ENCODE measurements at places on chromosomes 7 and 10. TPM values are rescaled to one million over a fixed set of nuclear protein-coding genes. Genes with fewer than 3 reads are reported as not detected.

Gene RNF133
- not detected for polyA plus RNA-seq

DNA sequence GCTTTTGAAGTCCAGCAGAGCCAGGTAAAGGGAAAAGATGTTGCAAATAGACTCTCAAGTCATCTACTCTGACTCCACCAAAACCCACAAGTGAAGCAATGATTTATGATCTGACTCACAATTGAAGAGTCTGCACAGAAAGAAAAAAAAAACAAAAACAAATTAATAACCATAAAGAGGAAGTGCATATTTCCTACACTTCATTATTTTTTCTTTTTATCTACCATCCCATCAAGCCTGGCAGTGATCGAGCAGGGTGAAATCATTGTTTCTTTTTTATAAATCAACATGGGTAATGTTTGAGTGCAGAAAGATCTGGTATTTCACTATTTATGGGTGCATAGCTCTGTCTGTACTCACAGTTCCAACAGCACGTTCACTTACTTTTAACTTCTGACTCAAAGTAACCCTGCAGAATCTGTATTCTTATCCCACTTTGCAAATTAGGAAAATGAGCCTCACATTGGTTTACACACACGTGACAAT is 829.0 kb downstream of the TNS3 start:
- DNase-seq, result no peak

GRCh38 chr7:30464231-30464671 is 14.3 kb downstream of the NOD1 start:
- DNase-seq, result no peak

DNA sequence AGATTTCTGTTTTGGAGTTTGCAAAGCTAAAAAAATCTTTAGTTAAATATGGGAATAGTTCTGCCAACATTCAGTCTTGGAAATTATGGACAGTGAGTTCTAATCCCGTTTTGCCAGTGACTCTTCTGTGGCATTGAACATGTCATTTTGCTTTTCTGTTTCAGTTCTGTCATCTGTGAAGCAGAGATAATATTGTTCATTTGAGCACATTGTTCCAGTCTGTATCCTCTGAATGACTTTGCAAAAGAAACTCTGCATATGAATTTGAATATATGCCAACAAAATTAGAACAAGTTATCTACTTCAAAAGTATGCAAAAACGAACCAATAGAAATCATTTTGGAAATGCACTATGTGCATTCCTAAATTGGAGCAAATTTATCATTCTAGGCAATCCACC is 746.0 kb upstream of the POT1 start:
- DNase-seq, result peak; percentile 6

Gene FRA10AC1
- 10.0 TPM for polyA plus RNA-seq

GRCh38 chr10:1406967-1407945 is 330.1 kb downstream of the ADARB2 start:
- no peak for DNase-seq

GRCh38 chr10:22992621-22993020 is 64.8 kb downstream of the ARMC3 start:
- no peak for DNase-seq

DNA sequence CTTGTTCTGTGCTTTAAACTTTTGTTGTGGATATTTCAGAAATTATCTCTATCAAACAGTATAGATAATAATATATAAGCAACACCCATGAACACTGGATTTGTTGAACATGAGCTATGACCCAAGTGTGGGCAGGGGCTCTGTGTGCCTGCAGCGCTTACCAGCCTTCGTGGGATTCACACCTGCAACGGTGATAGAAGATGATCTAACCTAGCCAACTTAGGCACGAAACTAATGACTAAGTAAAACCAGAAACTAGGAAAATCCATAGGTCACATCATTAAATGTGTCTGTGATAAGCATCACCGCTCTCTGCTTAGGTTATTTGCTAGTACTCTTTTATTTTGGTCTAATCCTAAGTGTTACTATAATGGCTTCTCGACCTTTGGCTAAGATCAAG is 18.0 kb downstream of the SPAG6 start:
- no peak for DNase-seq

GRCh38 chr7:51240868-51241267 is 75.7 kb downstream of the COBL start:
- DNase-seq, result no peak

GRCh38 chr10:1715821-1716220 is 21.5 kb downstream of the ADARB2 start:
- no peak for DNase-seq

DNA sequence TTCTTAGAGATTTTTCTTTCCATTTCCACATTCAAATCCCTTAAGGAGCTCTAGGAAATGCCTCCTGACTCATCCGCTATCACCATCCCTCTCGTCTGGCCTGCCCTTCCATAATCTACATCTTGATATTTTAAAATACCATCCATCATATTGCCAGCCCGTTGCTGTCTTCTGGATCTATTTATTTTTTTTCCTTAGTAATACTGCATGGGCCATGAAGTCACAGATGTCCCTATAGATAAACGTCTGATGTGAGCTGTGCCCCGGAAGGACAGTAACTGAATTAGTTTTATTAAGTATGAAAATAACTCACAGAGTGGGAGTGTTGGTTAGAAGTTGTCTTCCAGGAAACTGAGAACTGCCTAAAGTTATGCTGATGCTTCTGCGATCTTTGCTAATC is 76.2 kb downstream of the KLF6 start:
- no peak for DNase-seq

Gene BICC1
- polyA plus RNA-seq, result 0.49 TPM

DNA sequence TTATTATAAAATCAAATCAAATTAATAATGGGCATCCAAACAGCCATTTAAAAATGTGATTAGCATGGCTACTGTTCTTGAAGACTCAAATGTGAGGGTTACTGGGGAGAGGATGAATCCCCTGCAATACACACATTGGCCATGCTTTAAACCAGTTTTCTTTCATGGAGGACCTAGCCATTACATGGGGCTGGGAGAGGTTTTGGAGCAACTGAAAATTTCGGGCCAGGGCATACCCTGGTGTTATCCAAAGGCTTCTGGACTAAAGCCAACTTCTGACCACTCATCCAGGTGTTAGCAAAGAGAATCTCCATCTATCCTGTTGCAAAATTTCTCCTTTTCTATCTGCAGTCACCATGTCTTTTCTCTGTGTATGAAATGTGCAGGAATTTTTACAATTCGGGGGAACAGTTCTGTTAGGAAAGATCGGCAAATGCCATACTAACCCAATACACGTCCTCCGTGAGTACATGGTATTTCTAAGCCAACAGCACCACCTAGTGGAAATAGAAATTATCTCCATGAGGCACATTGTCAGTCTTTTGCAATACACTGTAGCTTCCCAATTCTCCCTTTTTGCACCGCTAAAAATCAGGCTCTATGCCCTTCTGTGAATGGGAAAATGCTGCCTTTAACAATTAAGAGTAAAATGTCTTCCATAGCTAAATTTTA is 47.0 kb upstream of the ZNF107 start:
- DNase-seq, result peak; percentile 9

- DNase-seq, result no peak
These were observed 55.3 kb upstream of the INPP5A start for GRCh38 chr10:132482090-132482800.

- DNase-seq, result no peak
These were observed 47.1 kb upstream of the SVIL start for GRCh38 chr10:29681676-29682448.

Gene MACROH2A2
- polyA plus RNA-seq, result 111 TPM

Gene MKI67
- polyA plus RNA-seq, result 51.3 TPM

GRCh38 chr10:43402880-43403452 is 6.0 kb downstream of the HNRNPF start:
- no peak for DNase-seq

- no peak for DNase-seq
These were observed 1.5 kb downstream of the STOX1 start for GRCh38 chr10:68828833-68829232.

- peak; percentile 28 for DNase-seq
These were observed 30.2 kb downstream of the SLC39A12 start for GRCh38 chr10:17981766-17982380.

Gene OPN1SW
- not detected for polyA plus RNA-seq

DNA sequence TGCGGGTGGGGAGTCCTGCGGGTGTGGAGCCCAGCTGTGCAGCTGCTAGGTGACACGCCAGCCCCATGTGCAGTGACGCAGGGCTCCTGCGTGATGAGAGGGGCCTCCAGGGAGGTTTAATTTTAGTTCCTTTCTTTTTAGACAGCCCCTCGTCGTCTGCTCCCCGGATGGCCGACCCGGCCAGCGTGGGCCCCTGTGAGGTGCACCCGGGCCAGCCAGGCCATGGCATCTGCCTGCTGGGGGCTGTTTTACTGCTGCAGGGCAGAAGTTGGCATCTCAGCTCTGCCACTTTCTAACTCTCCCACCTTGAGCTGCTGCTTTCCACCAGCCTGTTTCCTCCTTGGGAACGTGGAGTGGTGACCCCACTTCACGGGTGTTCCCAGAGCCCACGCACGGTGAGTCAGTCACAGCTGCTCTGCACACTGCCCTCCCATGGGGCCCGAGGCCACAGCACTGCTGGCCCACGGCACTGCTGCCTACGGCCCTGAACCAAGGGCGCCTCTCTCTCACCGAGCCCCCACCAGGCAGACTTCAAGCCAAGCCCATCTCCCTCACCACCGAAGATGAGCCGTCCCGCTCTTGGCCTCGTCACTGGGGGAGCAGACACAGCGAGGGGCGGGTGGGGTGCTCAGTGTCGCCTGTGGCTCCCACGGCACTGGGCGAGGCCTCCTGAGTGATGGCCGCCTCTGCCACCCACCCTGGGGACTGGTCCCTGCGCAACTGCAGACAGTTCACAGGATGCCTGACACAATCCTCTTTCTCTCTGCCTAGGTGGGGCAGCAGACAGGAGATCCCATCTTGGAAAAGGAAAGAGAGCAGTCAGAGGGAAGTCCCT is 21.3 kb downstream of the CYP2W1 start:
- no peak for DNase-seq

GRCh38 chr10:111109501-111110242 is 32.8 kb downstream of the ADRA2A start:
- DNase-seq, result no peak

DNA sequence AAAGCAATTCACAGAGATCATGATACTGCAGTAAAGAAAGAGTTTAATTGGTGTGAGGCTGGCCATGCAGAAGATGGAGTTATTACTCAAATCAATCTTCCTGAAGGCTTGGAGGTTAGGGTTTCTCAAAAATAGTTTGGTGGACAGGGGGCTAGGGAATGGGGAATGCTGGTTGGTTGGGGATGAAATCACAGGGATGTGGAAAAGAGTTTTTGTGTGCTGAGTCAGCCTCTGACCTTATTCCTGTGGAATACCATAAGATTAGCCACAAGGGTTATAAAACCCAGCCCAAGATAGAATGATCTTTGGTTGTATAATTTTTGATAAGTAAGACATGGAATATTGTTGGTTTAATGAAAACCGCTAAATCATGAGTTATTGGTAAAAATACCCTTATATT is 764.3 kb downstream of the TYW1 start:
- no peak for DNase-seq

DNA sequence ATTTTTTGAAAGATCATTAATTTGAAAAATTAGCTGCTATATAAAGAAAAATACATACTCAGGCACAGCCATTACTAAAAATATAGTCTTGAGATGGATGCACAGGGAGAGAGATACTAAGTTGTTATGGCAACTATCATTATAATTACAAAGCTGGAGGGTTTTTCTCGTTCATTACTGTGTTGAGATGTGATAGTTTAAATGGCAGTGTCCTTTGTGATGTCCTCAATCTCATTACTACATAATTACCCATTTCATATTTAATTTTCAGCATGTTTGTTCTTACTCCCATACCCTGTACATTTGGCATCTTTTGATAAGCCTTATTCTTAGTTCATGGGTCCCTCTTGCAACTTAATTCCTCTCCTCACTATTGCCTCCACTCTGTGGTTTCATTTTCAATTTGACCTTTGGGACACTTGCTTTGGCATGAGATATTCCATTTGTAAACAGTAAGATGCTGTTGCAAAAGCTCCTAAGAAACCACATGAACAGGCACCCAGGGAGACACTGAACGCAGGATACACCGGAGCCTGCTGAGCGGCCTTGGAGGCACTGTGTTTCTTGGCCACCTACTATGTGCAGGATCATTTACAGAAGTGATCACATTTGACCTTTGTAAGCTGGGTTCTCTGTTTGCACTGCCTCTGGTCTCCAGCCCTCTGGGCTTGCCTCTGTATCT is 4.8 kb upstream of the CPXM2 start:
- peak; percentile 81 for DNase-seq

Gene ANK3
- 22.3 TPM for polyA plus RNA-seq

Gene UCMA
- not detected for polyA plus RNA-seq

- no peak for DNase-seq
These were observed 112.9 kb upstream of the CAV2 start for GRCh38 chr7:116386674-116387073.

DNA sequence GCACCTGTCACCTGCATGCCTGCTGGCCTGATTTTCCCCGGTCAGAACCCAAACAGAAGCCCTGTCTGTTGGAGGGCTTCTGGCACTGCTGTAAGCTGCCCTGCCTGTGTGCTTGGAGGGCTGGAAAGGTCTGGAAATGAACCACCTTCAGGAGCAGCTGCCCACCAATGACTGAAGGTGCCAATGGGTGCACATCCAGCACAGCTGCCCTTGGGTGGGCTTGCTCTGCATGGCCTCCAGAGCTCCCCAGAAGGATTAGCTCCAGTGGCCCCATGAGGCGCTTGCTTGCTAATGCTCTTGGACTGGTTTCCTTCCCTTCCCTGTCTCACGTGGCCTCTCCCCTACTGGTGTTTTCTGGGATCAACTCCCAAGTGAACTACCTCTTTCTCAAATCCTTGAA is 43.2 kb downstream of the WDFY4 start:
- no peak for DNase-seq

GRCh38 chr10:131081376-131081775 is 230.1 kb downstream of the TCERG1L start:
- no peak for DNase-seq

GRCh38 chr10:27068217-27068891 is 31.9 kb downstream of the ANKRD26 start:
- no peak for DNase-seq

DNA sequence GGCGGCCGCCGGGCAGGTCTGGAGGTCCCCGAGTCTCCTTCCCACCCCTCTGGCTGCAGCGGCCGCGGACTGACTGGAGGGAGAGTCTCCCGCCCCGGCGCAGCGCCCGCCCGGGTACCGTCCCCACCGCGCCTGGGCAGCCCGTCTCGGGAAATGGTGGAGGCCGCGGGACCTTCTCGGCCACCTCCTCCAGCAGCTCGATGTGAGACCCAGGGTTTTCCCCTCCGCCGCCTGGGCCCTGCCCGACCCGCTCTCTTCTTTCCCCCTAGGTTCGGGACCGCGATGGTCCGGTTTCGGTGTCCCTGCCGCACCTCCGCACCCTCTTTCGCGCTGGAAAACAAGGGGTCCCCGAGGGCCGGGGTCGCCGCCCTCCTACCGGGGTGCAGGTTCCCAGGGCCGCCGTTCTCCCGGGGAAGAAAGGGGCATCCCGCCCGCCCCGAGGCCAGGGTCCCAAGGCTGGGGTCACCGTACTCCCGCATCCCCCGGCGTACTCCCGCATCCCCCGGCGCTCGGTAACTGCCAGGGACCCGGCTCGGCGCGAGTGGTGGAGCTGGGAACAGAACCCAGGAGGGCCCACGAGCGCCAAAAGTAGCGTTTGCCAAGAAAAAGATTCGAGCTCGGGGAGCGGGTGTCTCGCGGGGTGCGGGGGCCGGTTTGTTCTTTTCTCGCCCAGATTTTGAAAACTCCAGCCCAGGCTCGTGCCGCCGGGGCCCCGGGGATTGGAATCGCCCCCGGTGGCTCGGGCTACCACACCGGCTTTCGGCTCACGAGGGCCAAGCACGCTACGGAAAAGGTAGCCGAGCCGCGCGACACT is 3.4 kb downstream of the TNRC18 start:
- no peak for DNase-seq

All from brain (organoid and tissue), 16 donors.